ENCODE measurements at places on chromosomes 1 and 21.

DNA sequence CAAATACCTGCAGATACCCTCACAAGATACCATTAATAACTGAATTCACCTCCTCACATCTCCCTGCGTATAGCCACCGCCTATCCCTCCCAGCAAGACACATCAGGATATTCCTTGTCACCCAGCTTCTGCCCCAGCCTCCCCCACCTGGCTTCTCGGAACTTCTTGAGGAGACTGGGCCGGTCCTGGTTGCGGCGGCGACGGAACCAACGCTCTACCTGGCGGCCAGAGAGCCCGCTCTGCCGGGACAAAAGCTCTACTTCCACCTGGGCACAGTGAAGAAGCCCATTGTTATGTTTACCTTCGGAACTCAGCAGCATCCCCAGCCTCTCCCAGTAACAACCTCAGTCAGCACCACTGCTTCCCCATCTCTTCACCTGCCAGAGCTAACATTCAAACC lies 6.7 kb downstream of the CERS2 start:
- H3K4me3 ChIP-seq = no peak overlapping the region
- DNase-seq = no peak
- H3K27ac ChIP-seq = no peak overlapping the region
- H3K36me3 ChIP-seq = peaks cover 40% of the 10 kb centered on the region

- peaks cover 9% of the 10 kb centered on the region for H3K27me3 ChIP-seq
- peaks cover 11% of the 10 kb centered on the region for H3K4me1 ChIP-seq
- peak overlapping the region; percentile 82 for H3K27ac ChIP-seq
- peak overlapping the region; percentile 80 for H3K4me3 ChIP-seq
- H3K36me3 ChIP-seq = peaks cover 18% of the 10 kb centered on the region
Observed at GRCh38 chr1:243483071-243483771, 227.4 kb downstream of the SDCCAG8 start.

GRCh38 chr21:38956007-38956406 lies 150.3 kb downstream of the ETS2 start:
- H3K27me3 ChIP-seq = peaks cover 59% of the 10 kb centered on the region
- H3K27ac ChIP-seq = no peak overlapping the region
- no peaks in the 10 kb centered on the region for H3K4me1 ChIP-seq

DNA sequence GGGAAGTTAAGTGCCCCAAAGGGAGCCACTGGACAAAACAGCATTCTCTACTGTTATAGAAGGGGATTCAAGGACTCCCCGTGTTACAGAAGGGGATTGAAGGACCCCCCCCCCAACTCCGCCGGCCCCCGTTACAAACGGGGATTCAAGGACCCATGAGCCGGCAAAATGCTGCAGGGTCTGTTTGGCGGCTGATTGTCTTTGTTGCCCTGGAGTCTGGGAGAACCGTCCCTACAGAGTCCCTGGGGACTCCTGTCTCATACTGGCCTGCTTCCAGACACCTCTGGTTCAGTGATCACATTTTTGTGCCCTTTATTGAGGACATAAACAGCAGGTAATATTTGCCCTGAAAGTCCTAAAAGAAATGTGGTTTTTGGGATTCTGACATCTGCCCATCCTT lies 96.4 kb downstream of the SYF2 start:
- no peak for DNase-seq
- no peak overlapping the region for H3K4me3 ChIP-seq
- H3K4me1 ChIP-seq = no peaks in the 10 kb centered on the region
- H3K27ac ChIP-seq = no peak overlapping the region

DNA sequence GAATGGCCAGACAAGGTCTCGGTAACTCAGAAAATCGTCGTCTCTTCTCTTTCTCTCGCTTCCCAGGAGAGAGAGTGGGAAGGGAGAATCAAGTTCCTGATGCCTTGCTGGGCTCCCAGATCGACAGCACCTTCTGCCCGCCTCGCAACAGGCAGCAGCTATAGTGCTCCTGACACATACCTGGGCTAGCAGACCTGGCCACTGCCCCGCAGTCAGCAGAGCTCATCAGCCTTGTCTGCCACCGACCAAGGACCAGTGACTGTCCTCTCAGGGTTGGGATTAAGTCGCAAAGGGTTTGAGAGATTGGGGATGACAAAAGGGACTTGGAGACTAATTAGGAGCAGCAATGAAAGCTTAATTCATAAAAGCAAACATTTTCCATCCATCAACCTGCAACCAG lies 4.1 kb downstream of the RUNX3 start:
- H3K36me3 ChIP-seq = peaks cover 98% of the 10 kb centered on the region
- H3K27ac ChIP-seq = peak overlapping the region; percentile 100
- no peaks in the 10 kb centered on the region for H3K27me3 ChIP-seq
- peaks cover 55% of the 10 kb centered on the region for H3K4me1 ChIP-seq
- no peak for DNase-seq

GRCh38 chr1:171841931-171842761 lies 848 bp downstream of the DNM3 start:
- H3K27ac ChIP-seq = peak overlapping the region; percentile 74
- H3K27me3 ChIP-seq = peaks cover 25% of the 10 kb centered on the region
- peak; percentile 2 for DNase-seq
- H3K36me3 ChIP-seq = peaks cover 7% of the 10 kb centered on the region
- H3K4me3 ChIP-seq = peak overlapping the region; percentile 89
- H3K4me1 ChIP-seq = peaks cover 17% of the 10 kb centered on the region

- H3K27ac ChIP-seq = no peak overlapping the region
- no peak for DNase-seq
- no peaks in the 10 kb centered on the region for H3K4me1 ChIP-seq
- H3K4me3 ChIP-seq = no peak overlapping the region
- H3K27me3 ChIP-seq = no peaks in the 10 kb centered on the region
Observed at GRCh38 chr21:22898051-22898665, 1899.9 kb downstream of the NCAM2 start.

GRCh38 chr21:37459575-37459974 lies 93.0 kb downstream of the DYRK1A start:
- H3K27ac ChIP-seq = peak overlapping the region; percentile 87
- peaks cover 63% of the 10 kb centered on the region for H3K4me1 ChIP-seq
- no peaks in the 10 kb centered on the region for H3K27me3 ChIP-seq
- H3K4me3 ChIP-seq = no peak overlapping the region
- H3K36me3 ChIP-seq = peaks cover 29% of the 10 kb centered on the region

DNA sequence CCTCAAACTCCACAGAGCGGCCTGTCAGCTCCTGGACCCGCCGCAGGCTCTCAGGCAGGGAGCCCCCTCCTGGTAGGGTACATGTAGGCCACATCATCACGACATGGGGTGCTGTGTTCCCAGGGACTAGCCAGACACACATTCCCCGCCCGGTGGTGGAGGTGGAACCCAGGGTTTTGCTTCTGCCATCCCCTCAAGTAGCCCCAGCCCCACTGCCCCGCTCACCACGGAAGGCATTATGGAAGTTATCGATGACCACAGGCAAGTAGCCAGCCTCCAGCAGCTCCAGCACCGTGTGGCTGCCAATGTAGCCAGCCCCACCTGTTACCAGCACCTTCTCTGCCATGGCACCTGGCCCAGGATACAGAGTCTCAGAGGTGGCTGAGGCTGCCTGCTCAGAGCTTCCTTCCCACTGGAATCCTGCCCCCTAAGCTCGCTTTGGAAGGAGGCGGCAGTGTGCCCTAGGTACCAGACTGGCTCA lies 1.9 kb downstream of the GALE start:
- no peak for DNase-seq
- peak overlapping the region; percentile 37 for H3K27ac ChIP-seq
- no peaks in the 10 kb centered on the region for H3K27me3 ChIP-seq
- H3K4me3 ChIP-seq = peak overlapping the region; percentile 79

GRCh38 chr1:47216278-47217059 lies 15.6 kb downstream of the TAL1 start:
- H3K36me3 ChIP-seq = no peaks in the 10 kb centered on the region
- no peak overlapping the region for H3K27ac ChIP-seq
- no peak overlapping the region for H3K4me3 ChIP-seq
- H3K4me1 ChIP-seq = no peaks in the 10 kb centered on the region
- H3K27me3 ChIP-seq = peaks cover 11% of the 10 kb centered on the region
- no peak for DNase-seq

GRCh38 chr1:168121401-168122011 lies 15.2 kb downstream of the GPR161 start:
- no peak for DNase-seq
- no peaks in the 10 kb centered on the region for H3K4me1 ChIP-seq
- no peaks in the 10 kb centered on the region for H3K36me3 ChIP-seq
- no peak overlapping the region for H3K4me3 ChIP-seq

DNA sequence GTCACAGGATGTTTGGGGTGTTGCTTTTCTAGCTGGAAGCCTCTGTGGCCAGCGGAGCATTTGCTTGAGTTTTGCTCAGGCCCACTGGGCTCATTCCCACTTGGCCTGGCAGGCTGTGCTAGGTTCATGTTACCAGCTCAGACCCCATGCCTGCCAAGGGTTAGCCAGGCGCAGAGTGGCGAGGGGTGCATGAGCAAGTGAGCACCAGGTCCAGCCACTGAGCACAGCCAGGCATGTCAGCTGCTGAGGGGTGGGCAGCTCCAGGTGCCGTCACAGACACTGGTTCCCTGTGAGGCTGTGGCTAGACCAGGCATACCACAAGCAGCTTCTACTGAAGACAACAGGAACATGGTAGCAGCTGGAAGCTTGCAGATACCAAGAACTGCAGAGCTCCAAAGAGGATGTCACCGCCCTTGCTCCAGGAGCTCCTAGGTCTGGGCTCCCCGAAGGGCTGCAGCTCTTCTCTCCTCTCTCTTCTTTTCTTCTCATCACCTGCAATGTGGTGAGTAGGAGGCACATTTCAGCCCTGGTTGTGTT lies 52.0 kb upstream of the CYYR1 start:
- H3K36me3 ChIP-seq = no peaks in the 10 kb centered on the region
- H3K27me3 ChIP-seq = no peaks in the 10 kb centered on the region
- no peaks in the 10 kb centered on the region for H3K4me1 ChIP-seq
- H3K4me3 ChIP-seq = no peak overlapping the region
- no peak for DNase-seq
- H3K27ac ChIP-seq = no peak overlapping the region

- H3K4me3 ChIP-seq = no peak overlapping the region
- peaks cover 80% of the 10 kb centered on the region for H3K27me3 ChIP-seq
- no peak overlapping the region for H3K27ac ChIP-seq
- DNase-seq = no peak
- H3K36me3 ChIP-seq = no peaks in the 10 kb centered on the region
Observed at GRCh38 chr21:33109574-33110339, 39.8 kb downstream of the OLIG1 start.

GRCh38 chr1:192160196-192160595 lies 1.9 kb downstream of the RGS18 start:
- no peak for DNase-seq
- H3K27me3 ChIP-seq = no peaks in the 10 kb centered on the region
- H3K4me1 ChIP-seq = no peaks in the 10 kb centered on the region

- H3K4me3 ChIP-seq = no peak overlapping the region
- peaks cover 2% of the 10 kb centered on the region for H3K4me1 ChIP-seq
- no peak overlapping the region for H3K27ac ChIP-seq
- no peaks in the 10 kb centered on the region for H3K36me3 ChIP-seq
- peaks cover 75% of the 10 kb centered on the region for H3K27me3 ChIP-seq
- DNase-seq = no peak
Observed at GRCh38 chr1:111882559-111882958, 106.9 kb downstream of the KCND3 start.

DNA sequence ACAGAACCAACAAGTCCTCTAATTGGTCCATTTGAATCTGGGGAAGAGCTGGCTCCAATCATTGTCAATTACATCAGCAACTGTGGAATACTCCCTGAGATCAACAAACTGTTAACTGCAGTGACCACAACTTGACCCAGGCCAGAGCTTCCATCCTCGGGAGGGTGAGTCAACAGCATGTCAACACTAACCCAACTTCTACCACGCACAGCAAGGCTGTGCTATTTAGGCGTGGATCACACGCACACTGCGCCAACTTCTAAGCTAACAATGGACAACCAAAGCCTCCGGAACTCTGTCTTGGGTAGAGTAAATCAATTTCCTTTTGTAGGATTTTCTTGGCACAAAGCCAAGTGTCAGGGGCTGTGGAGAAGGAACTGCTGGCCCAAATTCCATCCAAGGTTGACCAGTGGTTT lies 30.4 kb downstream of the APP start:
- H3K27ac ChIP-seq = no peak overlapping the region
- no peaks in the 10 kb centered on the region for H3K27me3 ChIP-seq
- peaks cover 4% of the 10 kb centered on the region for H3K36me3 ChIP-seq
- DNase-seq = no peak
- H3K4me3 ChIP-seq = no peak overlapping the region

- H3K36me3 ChIP-seq = no peaks in the 10 kb centered on the region
- H3K27ac ChIP-seq = no peak overlapping the region
- H3K4me3 ChIP-seq = no peak overlapping the region
- no peaks in the 10 kb centered on the region for H3K4me1 ChIP-seq
- no peak for DNase-seq
Observed at GRCh38 chr1:63873751-63874150, 99.9 kb downstream of the ROR1 start.

DNA sequence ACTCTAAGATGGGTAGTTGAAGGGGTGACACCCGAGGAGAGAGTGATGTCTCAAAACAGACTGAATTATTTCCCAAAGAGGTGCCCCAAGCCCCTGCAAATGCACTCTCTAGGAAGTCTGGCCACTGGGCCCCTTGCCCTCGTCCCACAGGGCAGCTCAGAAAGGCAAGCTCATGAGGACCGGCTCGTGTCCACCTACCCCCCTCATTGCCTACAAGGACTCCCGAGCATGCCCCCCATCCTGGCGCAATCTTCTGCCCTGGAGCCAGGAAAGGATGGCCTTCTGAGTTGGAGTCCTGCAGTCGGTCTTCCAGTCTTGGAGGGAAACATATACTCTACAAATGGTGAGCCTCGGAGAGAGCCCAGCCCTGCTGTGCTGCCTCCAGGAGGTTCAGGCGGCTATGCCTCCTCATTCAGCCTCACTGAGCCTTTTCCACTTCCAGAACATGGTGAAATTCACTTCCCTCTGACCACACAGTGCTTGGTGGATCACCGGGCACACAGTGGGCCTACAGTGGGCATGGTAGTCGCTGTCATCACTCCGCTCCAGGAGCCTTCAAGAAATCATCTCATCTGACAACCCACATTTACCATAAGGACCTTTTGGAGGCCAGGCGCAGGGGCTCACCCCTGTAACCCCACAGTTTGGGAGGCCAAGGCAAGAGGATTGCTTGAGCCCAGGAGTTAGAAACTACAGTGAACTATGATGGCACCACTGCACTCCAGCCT lies 5.8 kb upstream of the WNT3A start:
- H3K27me3 ChIP-seq = peaks cover 46% of the 10 kb centered on the region
- DNase-seq = no peak
- no peak overlapping the region for H3K4me3 ChIP-seq
